Stimulated activated CD4-positive, alpha-beta T cell treated with anti-CD3 and anti-CD28 coated beads, Interleukin-4, amount 100 ng/mL, for 24 hours (primary cell): ENCODE measurements at places on chromosomes 16 and 17.

GRCh38 chr16:75593825-75594820 is 27.9 kb downstream of the GABARAPL2 start:
- no peak for DNase-seq

DNA sequence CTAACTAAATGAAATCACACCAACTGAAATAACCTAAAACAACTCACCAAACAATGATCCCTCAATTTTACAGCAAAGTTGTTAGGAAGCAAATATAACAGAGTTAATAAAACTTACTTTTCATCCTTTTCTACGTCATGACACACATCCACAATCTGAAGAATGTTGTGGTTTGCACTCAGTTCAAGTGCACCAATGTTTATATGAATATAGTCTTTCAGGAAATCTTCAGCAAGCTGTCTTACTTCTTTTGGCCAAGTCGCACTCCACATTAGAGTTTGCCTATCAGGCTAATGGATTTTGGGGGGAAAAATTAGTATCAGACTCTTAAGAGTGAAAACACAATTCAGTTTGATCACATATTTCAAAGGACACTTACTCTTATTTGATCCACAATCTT is 3.3 kb downstream of the DDX5 start:
- DNase-seq: no peak

DNA sequence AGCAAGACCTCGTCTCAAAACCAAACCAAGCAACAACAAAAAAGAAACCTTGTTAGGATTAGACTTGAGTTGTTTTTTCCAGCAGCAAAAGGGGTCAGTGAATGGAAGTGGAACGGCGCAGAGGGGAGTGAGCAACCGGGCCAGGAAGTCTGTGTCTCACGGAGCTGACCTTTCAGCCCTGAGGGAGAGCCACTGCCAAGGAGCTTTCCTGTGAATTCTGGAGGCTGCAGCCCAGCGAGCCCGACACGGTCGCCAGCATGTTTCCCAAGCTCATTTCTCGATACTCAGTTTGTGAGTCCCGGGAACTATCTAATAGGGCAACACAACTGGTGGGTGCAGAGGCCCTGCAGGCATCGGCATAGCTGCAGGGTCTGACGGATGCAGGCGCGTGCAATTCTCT is 19.6 kb downstream of the TELO2 start:
- no peak for DNase-seq

- DNase-seq: peak; percentile 53
These were observed at the start of gene ZDHHC1 for GRCh38 chr16:67415872-67416793. ZDHHC1 (minus strand) TSS chr16:67416477; CDS start chr16:67407775, 8,702 bp downstream.

- DNase-seq: no peak
These were observed 466 bp upstream of the HSF4 start for GRCh38 chr16:67163999-67164558.

GRCh38 chr17:15978606-15979005 is 20.9 kb downstream of the ZSWIM7 start:
- no peak for DNase-seq

DNA sequence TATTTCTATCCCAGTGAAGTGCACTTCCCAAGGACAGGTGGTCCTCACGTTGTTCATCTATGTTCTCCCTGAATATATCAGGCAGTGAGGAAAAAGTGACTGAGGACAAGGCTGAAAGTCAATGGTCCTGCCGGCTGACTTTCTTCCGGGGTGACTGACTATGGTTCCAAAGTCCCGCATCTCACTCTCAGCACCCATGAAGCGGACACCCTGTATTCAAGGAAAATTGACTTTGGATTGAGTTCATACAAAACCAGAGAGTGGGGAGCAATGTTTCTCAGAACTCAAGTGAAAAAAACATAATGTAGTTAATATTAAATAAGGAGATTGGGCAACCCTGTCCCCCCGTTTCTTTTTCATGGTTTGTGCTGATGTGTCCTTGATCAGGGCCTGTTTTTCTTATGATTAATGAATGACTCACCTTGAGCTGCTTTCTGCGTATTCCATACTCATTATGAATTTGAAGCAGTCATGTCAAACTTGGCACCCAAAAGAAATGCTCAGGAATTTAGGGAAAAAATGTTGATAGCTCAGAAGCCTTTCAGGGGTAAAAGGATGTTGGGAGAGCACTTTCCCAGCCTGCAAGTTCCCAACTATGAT is 184.0 kb downstream of the CYLD start:
- no peak for DNase-seq

GRCh38 chr16:57643147-57643874 is 14.9 kb downstream of the ADGRG1 start:
- no peak for DNase-seq

GRCh38 chr17:40415390-40415789 is 2.3 kb downstream of the TOP2A start:
- DNase-seq: no peak

DNA sequence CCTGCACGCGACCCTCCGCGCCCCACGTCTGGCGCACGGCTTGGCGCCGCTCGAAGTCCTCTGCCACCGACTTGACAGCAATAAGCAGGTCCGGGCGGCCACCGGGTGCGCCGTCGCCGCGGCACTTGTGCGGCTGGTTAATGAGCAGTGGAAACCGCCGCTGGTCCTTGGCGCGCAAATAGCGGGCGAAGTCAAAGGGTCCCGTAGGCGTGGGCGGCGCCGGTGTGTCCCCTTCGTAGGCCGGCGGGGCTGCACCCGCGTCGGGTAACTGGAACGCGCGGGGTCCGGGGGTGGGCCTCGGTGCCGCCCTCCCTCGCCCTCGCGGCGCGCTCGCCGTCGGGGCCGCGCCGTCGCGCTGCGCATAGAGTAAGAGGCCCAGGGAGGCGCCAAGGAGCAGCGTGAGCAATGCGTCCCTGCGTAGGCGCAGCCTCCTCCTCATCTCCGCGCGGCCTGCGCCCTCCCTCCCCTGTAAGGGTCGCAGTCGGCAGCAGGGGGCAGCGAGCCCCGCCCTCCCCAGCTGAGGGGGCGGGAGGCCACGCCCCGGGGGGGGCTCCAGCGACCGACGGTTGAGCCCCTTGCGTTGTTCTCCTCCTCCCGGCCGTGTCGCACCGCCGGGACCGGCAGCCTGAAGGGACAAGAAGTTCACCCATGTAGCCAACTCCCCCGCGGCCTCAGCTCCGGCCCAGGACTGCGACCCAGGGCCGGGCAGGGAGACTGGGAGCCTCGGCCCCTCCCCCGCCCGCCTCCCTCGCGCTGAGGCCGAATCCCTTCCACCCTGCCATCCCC is 558 bp downstream of the B3GNT9 start:
- DNase-seq: peak; percentile 49

- no peak for DNase-seq
These were observed 10.9 kb downstream of the ADGRG1 start for GRCh38 chr16:57639172-57639887.

DNA sequence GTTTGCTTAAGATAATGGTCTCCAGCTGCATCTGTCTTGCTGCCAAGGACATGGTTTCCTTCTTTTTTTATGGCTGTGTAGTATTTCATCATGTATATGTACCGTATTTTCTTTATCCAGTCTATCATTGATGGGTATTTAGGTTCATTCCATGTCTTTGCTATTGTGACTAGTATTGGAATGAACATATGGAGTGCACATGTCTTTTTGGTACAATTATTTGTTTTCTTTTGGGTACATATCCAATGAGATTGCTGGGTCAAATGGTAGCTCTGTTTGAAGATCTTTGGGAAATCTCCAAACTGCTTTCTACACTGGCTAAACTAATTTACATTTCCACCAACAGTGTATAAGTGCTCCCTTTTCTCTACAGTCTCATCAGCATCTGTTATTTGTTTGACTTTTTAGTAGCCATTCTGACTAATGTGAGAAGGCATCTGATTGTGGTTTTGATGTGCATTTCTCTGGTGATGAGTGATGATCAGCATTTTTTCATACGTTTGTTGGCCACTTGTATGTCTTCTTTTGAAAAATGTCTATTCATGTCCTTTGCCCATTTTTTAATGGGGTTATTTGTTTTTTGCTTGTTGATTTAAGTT is 66.2 kb downstream of the TNFRSF13B start:
- no peak for DNase-seq

GRCh38 chr16:3578610-3579551 is 1.7 kb upstream of the NLRC3 start:
- DNase-seq: peak; percentile 59
